Occipital lobe (tissue), 3 donors: ENCODE measurements at places on chromosomes 2 and 18. TPM values are rescaled to one million over a fixed set of nuclear protein-coding genes. Genes with fewer than 3 reads are reported as not detected.

GRCh38 chr2:101387151-101387834 is at the start of gene CREG2:
CREG2 (minus strand) TSS chr2:101387503; CDS start chr2:101387457, 46 bp downstream.
- DNase-seq, result peak; percentile 67

- DNase-seq, result no peak
Measured at GRCh38 chr2:3612639-3613523, 18.0 kb downstream of the COLEC11 start.

DNA sequence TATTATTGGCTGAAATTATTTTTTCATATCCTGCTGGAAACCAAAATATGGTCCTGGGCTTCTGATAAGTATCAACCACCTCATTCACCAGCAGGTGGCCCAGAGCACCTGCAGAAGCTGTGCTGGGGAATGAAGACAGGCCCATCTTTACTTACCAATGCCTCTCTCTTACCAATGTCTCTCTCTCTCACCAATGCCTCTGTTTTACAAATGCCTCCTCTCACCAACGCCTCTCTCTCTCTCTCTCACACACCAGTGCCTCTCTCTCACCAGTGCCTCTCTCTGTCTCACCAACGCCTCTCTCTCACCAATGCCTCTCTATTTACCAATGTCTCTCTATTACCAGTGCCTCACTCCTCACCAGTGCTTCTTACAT is 2.3 kb upstream of the MAL start:
- DNase-seq, result no peak

- no peak for DNase-seq
Measured at GRCh38 chr18:24553571-24554285, 93.3 kb downstream of the HRH4 start.

DNA sequence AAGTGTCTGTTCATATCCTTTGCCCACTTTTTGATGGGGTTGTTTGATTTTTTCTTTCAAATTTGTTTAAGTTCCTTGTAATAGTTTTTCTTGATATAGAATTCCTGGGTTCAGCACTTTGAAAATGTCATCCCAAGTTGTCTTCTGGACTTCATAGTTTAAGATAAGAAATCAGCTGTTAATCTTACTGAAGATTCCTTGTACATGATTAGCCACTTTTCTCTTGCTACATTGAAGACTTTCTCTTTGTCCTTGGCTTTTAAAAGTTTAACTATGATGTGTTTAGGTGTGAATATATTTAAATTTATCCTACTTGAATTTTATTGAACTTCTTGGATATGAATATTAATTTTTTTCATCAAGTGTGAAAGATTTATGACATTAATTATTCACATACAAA is 387.2 kb upstream of the CWC22 start:
- DNase-seq, result no peak

RALB gene
- total RNA-seq, result 35.6 TPM

DNA sequence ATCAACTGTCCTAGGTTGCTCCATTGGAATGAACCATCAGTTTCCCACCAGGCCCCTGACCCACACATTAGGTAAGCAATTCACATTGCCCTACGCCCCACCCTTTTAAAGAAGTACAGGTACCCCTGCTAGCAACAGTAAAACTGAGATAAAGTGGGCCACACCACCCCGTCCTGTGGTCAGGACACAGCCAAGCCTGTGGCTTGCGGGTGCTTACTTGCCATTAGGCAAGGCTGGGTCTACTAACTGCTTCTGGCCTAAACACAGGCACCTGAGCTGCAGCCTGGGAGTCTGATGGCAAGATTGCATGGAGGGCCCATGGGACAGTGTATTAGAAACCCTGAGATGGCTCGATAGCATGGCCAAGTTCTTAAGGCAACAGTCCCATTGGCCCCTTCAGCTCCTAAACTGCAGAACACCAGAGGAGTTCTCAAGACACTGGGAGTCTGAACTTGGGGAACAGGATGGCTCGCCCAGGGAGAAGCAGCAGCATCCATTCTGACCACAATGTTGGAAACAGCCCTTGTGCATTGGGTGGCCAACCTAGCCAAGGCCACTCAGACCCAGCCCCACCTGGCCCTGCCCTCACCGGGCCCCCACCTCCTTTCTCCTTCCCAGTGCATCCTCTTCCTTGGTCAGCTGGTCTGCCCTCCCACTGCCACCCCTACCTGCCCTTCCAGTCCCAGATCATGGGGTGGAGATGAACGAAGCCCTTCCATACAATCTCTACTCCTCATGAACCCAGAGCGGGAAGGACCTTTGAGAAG is 177.1 kb downstream of the TNS1 start:
- DNase-seq, result no peak

DNA sequence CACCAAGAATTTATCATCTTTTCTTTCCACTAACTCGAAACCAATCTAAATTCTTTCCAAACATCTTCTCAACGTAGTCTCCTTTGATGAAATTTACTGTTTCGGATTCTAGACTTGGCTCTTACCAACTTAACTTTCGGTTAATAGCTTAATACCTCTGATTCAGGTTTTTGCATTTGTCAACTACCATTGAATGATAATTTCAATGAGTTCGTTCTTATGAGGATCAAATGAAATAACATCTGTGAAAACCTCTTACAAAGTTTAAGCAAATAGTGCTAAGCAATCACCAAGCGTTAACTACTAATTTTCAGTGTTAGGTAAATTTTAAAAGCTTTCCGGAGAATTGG is 593 bp upstream of the NRBP1 start:
- DNase-seq, result no peak

VWC2L gene
- 20.9 TPM for total RNA-seq

TMEM17 gene
- 6.4 TPM for total RNA-seq

ABCG5 gene
- total RNA-seq, result under 0.01 TPM

GRCh38 chr2:31002537-31003150 is 135.6 kb downstream of the GALNT14 start:
- DNase-seq, result no peak

- no peak for DNase-seq
Measured at GRCh38 chr2:43424262-43425207, 171.3 kb downstream of the THADA start.

TTC32 gene
- 22.3 TPM for total RNA-seq

DNA sequence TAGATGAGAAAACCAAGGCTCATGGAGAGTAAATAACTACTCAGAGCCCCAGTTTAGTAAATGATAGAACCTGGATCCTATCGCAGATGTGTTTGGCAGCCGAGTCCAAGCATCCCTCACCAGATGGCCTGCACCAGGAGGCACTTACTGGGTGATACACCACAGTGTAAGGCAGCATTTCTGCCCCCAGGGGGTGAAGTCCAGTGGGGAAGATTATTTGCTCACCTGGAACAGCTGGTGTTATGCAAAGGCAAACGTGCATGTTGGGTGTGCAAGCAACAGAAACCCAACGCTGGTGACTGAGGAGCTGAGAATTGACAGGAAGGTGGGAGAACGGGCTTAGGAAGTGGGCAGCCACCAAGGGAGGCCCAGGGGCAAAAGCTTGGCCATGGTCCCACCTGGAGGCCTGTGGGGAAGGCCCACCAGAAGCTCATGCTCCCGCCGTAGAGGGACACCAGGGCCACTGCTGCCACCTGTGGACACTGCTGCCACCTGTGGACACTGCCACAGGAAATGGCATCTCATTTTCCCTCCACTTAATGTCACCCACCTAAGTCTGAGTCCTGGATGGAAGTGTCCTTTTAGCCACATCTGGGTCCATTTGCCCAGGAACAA is 100.6 kb downstream of the TFCP2L1 start:
- no peak for DNase-seq

GRCh38 chr2:232238108-232238507 is 140.4 kb upstream of the ALPP start:
- DNase-seq, result no peak

- DNase-seq, result no peak
Measured at GRCh38 chr2:108944601-108945331, 44.3 kb downstream of the EDAR start.

AP1S3 gene
- total RNA-seq, result 2.7 TPM

GRCh38 chr2:229089776-229090175 is 181.3 kb downstream of the PID1 start:
- DNase-seq, result no peak

DNA sequence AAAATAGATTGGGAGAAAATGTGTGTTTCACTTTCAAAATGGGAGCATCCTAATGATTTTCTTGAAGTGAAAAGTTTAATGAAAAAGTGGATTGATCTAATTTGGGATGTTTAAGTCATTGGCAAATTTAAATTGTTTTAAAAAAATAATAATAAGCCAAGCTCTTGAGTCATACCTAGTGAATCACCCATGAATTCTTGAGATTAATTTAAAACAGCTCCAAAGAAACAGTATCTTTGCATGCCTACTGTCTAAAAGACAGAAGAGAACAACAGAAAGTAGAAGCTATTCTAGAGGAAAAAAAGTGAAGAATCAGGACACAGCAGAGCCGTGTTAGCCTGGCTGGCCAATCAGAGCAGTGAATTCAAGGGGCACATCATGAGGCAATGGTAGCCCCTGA is 7.7 kb downstream of the ACVR1C start:
- DNase-seq, result no peak

L3MBTL4 gene
- total RNA-seq, result 20.4 TPM

DNA sequence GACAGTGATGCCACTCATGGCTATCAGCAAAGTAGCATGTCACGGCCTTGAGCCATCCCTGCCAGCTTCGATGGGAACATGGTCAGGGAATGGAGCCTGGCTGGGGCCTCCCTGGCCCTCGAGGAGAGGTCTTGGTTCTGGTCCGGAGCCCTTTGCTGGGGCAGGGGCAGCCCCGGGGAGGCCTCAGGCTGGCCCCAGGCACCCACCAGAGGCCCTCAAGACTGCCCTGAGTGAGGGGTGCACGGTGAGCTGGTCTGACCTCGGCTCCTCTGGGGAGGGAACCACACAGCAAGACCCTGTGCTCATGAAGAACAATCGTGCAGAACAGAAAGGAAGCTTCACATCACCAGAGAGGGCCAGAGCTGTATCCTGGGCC is 75.2 kb upstream of the OTOS start:
- DNase-seq, result no peak

DNA sequence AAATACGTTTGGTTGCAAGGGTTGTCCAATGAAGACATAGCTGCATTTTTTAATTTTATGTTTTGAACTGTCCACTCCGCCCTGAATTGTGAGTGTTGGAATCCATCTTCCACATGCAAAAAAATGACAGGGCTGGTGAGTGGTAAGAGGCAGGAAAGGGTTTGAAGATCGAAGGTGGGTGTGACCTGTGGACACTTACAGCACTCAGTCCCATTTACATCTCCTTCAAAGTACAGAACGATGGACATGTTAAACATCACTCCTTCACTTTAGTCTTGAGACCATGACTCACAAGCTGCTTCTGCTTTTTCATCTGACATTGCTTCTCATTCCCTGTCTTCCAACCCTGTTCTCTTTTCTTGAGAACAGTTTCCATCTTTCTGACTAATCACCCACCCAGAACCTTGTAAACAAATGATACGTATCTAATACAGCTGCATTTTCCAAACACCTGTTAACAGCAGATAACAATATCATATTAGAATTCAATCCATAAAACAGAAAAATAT is 179.3 kb downstream of the ZNF516 start:
- DNase-seq, result no peak

- no peak for DNase-seq
Measured at GRCh38 chr2:127034883-127035611, 71.9 kb downstream of the BIN1 start.

- DNase-seq, result no peak
Measured at GRCh38 chr2:68987021-68987503, 12.6 kb downstream of the GKN1 start.

DNA sequence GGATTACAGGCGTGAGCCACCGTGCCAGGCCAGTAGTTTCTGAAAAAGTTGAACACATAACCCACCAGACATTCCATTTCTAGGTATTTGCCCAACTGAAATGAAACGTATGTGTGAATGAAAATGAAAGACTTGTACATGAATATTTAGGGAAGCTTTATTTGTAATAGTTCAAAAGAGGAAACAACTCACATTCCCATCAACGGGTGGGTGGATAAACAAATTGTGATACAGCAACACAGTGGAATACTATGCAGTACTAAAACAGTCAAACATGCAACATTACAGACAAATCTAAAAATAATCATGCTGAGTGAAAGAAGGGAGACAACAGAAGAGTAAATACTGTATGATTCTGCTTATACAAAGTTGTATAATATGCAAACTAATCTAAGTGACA is 46.8 kb downstream of the TMEM131 start:
- DNase-seq, result no peak

DNA sequence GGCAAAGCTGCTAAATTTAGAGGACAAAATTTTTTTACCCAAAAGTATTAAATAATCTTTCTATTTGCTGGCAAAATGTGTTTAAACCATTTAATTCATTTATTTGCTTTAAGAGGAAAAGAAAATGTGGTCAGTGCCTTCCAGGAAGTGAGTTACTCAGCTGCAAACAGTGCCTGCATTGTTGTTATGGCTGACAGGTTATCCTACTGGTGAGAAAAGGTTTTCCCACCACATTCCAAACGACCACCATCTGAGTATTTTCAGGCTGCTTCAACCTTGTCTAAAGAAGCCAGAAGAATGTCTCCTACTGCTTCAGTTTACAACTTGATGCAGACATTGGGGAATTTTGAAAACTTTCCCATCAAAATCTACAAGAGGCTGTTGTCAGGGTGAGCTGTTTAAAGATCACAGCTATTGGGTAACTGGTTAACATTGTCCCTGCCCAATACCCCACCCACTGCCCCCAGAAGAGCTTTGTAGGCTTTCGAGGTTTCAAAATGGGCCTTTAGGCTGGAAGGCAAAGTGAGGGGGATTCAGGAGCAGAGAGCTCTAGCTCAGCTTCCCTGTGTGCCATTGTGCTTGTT is 461.3 kb upstream of the FANCL start:
- DNase-seq, result no peak

DNA sequence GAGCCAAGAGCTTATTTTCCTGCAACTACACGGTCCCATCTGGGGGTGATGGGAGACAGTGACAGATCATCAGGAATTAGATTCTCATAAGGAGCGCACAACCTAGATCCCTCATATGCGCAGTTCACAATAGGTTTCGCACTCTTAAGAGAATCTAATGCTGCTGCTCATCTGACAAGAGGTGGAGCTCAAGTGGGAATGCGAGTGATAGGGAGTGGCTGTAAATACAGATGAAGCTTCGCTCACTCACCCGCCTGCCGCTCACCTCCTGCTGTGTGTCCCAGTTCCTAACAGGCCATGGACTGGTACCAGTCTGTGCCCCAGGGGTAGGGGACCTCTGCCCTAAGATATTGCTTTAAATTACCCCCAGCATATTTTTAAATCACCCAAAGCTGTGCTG is 10.8 kb downstream of the LRRFIP1 start:
- DNase-seq, result no peak
